T follicular helper cell (primary cell): ENCODE measurements at places on chromosomes 16 and 17.

DNA sequence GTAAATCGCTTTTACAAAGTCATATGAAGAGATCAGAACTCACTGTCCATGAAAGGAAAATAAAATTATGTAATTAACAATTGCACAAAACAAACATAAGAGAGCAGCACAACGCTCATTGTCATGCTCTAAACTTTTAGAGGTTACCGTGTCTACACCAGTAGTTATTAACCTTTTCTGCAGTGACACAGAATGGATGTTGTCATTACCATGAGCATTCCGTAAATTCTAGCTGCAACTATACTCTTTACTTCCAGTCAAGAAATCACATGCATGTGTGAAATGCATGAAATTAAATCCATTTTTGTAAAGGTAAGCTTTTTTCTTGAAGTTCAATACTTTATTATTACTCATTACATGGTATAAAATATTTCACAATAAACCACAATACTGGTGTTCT is 38.2 kb downstream of the USP32 start:
- no peak for DNase-seq

DNA sequence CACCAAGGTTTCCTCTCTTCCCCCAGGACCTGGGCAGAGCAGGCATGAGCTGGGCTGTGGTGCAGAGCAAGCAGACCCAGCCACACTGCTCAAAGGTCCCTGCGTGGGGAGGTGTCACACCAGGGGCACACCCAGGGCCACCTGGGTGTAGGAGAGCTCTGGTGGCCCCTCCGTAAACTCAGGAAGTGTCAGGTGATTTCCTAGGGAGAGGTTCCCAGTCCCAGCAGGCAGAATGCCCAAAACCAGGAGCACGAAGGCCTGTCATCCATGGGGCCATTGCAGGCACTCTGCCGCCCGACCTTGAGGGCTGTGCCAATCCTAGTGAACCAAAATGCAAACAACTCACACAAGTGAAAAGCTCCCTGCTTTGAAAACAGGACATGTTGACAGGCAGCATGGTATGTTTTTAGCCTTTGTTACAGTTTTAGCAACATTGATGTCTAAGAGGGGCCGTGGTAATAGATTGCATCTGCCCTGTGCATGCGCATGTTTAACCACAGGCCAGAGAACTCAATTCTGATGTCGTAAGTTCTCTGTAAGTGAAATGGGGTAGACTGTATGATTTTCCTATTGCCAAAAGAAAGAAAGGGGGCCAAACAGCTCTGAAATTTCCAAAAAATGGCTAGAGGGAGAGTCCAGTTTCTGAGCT is 21.3 kb downstream of the CIBAR2 start:
- no peak for DNase-seq

DNA sequence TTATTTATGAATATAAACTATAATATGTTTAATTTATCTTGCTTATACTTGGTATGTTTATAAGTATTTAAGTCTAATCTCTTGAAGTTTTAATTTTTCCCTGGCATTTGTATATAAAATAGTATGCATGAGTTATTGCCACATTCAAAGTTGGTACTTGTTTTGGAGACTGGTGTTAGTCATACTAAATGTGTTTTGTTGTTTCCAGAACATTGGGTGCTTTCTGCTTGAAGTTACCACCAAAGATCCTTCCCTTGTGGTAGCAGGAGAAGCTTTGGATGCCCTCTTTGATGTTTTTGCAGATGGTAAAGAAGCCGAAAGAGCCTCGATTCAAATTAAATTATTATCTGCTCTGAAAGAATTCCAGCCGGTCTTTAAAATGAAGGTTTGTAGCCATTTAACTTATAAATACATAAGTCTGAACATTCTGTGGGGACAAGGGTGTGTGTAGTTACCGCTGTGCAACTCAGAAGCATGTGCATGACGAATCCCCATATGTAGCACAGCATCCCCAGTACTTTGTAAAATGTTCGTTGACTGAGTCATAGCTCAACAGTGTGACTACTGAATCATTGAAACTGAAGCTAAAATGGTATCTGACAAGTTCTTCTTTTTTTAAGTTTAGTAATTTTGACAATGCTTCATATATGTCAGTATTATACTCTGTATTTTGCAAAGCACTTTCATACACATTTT is 36.4 kb downstream of the HEATR3 start:
- no peak for DNase-seq

GRCh38 chr17:74464730-74465377 is 1.6 kb upstream of the CD300A start:
- DNase-seq: no peak

DNA sequence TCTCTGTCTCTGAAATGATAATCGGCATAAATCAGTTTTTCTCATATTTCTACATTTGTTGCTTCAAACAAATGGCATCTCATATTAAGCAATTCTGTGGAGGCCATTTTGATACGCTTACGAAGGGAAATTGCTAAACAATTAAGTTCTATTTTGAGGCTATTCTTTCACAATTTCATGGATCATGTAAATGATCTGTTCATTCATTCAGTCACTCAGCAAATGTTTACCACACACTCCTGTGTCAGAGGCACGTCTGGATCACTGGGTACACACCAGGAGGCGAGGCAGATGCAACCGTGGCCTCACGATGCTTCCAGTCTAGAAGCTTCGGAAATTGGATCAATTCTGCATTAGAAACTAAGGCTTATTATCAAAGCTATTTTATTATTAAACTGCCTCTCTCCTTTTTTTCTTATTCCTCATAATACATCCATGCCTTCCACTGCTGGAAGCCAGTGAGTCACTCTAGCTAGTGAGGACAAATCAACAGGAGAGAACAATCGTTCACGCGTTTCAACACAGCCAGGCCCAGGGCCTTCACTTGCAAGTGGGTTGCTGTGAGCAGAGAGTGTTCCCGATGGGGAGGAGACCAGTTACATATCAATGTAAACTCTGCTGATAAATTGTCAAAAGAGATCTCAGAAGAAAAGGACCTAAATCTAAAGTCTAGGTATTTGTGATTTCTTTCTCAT is 11.3 kb upstream of the SLC39A11 start:
- DNase-seq: no peak
